NCI-H2081 treated with DMSO at 0.1 percent for 48 hours (cell line): ENCODE measurements at places on chromosomes 1 and 21.

DNA sequence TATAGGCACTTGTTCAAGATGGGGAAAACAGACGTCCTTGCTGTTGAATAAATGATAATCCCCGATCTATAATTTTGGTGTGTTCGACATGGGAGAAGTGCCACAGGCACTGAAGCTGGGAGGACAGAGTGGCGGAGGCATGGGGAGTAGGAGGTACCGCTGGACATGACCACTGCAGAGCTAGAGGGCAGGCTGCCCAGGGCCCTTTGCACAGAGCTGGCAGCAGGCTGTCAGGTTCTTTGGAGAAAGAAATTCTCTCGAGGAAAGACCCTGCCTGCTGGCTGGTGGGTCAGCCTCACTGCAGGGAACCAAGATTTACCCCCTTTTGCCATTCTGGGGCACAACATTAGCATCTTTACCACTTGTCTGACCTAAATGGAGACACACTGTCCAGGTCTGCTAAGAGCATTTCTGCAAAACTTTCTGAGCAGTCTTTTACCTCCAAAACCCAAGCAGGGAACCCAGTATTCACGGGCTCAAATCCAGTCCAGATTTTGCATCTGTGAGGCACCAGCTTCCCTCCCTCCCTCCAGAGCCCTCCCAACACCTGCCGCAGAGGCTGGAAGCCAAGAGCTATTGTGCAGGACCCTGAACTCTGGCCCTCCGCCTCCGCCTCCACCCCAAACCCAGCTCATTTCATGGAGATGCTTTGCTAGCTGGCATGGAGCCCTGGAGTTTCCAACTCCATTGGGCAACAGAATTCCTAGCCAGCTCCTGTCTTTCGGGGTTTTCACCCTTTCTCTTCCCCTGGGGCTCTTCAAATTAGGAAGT lies 142.3 kb downstream of the PLXNA2 start:
- peak; percentile 77 for DNase-seq

DNA sequence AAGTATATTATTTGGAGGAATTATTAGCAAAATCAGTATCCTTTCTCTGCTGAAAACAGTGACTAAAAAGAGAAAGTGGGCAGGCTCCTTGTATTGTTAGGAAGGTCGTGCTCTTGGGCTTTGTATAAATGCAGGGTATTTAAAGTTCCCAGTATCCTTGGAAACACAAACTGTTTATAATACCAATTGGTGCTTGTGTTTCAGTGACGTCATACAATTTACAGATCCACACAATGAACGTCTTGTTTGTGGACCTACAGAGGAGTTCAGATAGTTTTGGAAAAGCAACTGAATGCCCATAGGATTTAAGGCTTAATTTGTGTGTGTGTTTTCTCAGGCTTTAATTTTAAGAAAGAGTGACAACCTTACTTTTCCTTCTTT lies 168.2 kb downstream of the RASAL2 start:
- no peak for DNase-seq

- DNase-seq, result no peak
Measured at GRCh38 chr1:118954301-118954905, 33.7 kb downstream of the TBX15 start.

DNA sequence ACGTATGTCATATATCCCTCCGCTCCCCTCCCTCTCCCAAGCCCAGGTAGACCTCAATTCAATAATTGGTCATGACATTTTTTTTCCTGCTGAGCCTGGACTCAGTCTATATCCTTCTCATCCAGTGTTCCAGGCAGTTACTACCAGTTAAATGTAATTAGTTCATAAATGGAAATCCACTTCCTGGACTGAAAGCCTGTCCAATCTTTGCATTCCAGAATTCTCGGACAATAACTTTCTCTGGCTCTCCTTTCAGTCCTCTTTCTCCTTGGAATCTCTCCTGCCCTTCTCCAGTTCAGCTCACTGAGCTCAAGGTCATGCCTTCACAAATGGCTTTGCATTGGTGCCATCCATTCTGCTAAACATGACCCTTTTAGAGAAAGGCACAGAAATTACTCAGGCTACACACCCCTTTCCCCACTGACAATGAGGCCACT lies 34.8 kb downstream of the VWA5B1 start:
- no peak for DNase-seq

DNA sequence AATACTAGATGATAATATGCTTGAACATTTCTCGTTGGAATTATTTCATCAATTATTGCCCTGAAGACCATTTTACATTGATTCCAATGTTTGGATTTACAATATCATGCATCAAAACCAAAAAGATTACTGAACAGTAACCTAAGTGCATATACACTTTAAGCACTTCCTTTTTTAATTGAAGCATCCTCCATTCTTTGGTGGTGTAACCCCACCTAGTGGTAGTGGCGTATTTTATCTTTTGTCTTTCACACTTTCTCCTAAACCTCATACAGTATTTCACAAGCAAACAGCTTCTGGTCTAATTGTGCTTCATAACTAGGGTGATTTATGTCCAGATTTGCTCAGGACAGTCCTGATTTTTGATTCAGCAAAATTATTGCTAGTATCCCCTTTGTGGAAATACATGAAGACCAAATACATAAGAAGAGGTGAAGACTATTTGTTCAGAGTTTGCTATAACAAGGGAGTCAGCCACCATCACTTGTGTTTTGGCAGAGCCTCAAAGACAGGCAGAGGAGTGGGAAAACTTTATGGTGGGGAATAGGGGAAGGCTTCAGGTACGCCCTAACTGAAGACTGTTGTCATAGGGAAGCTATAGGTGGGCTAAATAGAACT lies 3.4 kb upstream of the NVL start:
- DNase-seq, result peak; percentile 49

- no peak for DNase-seq
Measured at GRCh38 chr1:26142159-26142558, 16.7 kb upstream of the FAM110D start.

- DNase-seq, result no peak
Measured at GRCh38 chr1:84116558-84116957, 27.5 kb upstream of the PRKACB start.

GRCh38 chr1:169060043-169060722 lies 46.3 kb upstream of the ATP1B1 start:
- no peak for DNase-seq

DNA sequence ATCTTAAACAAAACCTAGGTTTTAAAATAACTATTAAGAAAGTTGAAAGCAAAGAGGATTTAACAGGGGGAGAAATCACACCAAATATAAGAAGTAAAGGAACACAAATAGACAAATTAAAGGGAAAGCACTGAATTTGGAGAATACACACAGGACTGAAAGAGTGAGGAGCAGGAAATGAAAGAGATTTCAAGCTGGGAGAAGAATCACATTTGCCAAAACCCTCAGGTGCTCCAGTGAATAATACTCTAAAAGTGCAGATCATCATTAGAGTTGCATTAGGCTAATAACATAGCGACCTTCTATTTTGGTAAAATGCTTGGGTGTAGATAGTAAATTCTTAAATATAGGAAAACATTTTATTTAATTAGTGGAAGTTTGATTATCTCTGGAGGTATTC lies 127.5 kb downstream of the TNNI3K start:
- no peak for DNase-seq

- DNase-seq, result no peak
Measured at GRCh38 chr1:241677201-241677600, 25.1 kb downstream of the WDR64 start.

DNA sequence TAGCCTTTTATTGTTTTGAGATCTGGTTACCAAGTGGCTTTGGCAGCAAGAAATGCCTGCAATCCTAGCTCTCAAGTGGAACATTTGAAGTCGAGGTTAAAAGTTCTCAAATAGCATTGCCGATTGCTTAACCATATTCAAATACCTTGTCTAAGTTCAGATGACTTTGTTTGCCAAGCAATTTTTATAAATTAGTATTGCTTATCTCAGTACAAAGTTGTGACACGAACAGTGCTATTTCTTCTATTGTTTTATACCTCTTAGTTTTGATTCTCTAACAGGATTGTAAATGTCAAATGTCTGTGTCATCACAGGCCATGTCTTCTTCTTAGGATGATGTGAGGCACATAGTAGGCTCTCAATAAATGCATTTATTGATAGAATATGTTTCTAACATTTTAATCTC lies 633.3 kb downstream of the PTPRC start:
- DNase-seq, result no peak

DNA sequence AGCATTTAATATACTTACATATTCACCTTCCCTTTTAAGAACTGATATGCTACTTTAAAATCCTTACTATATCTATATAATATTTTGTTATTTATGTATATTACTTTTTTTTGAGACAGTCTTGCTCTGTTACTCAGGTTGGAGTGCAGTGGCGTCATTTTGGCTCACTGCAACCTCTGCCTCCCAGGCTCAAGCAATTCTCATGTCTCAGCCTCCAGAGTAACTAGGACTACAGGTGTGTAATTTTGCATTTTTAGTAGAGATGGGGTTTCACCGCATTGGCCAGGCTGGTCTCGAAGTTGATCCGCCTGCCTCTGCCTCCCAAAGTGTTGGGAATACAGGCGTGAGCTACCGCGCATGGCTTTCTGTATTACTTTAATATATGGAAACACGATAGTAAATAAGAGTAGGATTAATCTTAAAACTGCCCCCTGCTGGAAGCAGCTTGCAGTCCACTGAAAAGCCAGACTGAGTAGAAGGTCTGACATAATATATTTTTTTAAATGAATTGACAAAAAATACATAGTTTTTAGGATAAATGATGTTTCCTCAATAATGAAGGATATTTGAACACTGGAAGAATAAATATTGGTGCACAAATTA lies 24.4 kb downstream of the RCAN3 start:
- no peak for DNase-seq

DNA sequence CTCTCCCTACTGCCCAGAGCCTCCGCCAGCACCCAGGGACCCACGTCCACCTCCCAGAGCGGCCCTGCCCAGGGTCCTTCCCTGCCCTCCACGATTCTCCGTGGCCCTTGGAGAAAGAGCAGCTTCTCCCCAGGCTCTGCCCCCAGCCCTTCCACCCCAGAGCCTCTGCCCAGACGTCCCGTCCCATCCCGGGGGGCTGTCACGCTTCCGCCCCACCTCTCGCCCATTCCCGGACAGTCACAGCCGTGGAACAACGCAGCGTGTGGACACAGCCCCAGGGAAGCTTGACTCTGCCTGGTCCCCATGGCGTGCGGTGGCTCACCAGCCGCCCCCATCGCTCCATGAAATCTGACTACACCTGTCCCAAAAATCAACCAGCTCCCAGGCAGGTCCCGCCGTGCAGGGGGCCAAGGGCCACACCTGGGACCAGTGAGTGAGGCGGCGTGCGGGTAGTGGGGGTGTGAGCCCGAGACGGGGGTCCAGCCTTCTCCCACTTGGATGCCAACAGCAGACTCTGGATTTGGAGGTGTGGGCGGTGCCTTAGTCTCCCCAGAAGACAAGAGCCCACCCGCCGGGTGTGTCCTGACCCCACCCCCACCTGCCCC lies 12.5 kb upstream of the TTLL10 start:
- DNase-seq, result no peak
